ENCODE measurements at places on chromosomes 6 and 20.

DNA sequence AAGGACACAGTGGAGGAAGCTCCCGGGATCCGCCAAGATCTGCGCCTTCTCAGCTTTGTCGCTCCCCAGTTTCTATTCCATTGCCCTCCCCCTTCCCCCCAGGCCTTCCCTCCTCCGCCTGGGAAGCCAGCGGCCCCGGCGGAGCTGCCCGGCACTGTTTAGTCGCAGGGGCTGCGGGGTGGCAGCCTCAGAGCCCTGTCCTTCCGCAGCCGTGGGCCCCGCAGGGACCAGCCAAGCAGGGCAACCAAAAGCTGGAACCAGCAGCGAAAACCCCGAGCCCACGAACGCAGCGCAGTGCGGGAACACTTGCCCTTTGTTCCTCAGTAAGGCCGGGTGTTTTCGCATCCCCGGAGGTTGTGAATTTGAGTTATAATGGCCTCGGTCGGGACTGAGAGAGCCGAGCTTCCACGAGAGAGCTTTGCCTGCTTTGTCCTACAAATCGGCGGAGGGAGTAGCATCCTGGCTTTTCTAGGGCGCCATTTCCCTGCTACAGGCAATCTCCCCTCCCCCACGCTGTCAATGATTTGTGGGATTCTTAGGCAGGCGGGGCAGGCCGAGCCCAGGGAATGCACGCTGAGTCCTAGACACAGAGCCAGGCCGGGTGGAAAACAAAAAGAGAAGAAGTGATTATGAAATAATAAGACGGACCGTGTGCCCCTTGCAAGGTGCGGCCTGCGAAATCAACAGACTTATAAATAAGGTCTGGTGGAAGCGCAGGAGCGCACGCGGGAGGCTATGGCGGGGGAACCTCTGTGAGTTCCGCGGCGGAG lies 4.0 kb upstream of the TUBB2B start:
- DNase-seq: no peak

DNA sequence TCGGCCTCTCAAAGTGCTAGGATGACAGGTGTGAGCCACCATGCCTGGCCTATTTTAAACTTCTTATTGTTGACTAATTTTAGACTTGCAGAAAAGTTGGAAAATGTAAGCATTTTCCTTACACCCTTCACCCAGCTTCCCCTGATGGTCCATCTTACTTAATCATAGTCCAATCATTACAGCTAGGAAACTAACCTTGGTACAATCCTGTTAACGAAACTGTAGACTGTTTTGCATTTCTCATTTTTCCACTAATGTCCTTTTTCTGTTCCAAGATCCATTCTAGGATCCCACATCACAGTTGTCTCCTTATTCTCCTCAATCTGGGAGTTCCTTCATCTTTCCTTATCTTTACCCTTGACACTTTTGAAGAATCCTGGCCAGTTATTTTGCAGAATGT lies 659 bp upstream of the GFRA4 start:
- DNase-seq: no peak

- peak; percentile 13 for DNase-seq
These were observed 14.2 kb downstream of the PAX1 start for GRCh38 chr20:21719592-21720214.

- no peak for DNase-seq
These were observed 214.0 kb downstream of the WDR27 start for GRCh38 chr6:169487579-169488436.

DNA sequence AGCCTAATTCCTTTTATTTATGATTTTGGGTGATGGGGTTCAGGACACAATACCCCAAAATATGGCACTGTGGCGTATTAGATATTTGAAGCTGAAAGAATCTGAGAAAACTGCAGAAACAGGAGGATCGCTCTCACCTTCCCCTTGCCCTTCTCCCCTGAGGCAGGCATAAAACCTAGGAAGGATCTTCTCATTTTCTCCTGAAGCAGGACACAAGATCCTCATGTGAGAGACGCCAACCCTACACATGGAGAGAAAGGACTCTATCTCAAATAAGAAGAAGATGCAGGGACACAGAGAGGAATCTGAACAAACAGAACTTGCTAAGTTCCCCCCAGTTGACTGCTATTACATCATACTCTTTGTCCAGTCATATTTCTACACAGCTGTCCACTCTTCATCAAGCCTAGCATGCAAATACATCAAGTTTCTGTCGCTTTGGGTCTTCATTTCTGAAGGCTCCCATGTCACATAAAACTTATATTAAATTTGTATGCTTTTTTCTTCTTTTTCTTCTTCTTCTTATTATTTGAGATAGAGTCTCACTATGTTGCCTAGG lies 109.0 kb downstream of the DTNBP1 start:
- no peak for DNase-seq

DNA sequence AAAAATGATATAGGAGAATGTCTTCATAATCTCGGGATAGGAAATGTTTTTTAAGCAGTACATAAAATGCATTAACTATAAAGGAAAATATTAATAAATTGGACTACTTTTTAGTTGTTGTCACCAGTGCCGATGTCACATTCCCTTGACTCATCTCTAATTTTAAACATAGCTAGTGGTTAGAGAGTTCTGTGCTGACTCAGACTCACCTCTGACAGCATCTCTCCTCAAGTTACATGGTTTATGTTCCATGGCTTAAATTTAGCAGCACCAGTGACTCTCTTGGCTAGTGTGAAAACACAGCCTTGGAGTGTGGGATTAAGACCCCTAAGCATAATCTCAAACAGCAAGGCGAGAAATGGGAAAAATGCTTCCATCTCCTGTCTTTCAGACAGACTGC lies 311.8 kb upstream of the MMS22L start:
- DNase-seq: no peak

- no peak for DNase-seq
These were observed 22.7 kb downstream of the RCAN2 start for GRCh38 chr6:46468403-46469010.

- DNase-seq: no peak
These were observed 58.9 kb downstream of the KIZ start for GRCh38 chr20:21184819-21185218.

DNA sequence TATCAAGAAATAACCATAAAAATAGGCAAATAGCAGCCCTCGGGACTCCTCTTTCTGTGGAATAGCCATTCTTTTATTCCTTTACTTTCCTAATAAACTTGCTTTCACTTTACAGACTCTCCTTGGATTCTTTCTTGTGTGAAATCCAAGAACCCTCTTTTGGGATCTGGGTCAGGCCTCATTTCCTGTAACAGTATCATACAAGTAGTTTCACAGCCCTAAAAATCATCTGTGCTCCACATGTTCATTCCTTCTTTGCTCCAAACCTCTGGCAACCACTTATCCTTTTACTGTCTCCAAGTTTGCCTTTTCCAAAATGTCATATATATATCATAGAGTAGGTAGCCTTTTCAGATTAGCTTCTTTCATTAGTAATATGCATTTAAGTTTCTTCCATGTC lies 13.5 kb upstream of the NT5E start:
- DNase-seq: no peak

- no peak for DNase-seq
These were observed 53.5 kb upstream of the NXT1 start for GRCh38 chr20:23296841-23297701.

GRCh38 chr20:31934968-31935764 lies 16.7 kb downstream of the PDRG1 start:
- no peak for DNase-seq

GRCh38 chr6:16184129-16184528 lies 54.3 kb upstream of the GMPR start:
- no peak for DNase-seq

- no peak for DNase-seq
These were observed 36.5 kb downstream of the TAB2 start for GRCh38 chr6:149354009-149354408.

DNA sequence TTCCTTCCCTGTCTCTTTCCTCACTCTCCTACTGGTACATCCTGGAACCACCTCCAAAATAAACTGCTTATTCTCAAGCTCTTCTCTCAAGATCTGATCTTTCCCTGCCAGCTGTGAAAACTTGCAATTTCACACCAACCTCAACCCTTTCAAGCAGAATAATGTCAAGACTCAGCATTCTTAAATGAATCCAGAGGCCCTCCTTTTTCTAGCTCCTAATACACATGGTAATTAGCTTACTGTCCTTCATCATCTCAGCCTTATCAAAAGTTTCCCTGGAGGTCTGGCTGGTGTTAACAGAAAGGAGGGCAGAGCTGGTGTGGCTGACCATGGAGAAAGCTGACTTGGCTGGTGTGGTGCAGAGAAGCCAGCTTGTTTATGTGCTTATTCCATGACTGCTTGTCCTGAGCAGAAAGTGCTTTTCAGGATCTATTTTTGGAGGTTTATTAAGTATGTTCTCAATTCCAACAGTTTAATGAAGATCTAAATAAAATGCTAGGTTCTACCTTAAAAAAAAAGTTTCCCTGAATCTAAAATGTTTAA lies 50.5 kb downstream of the CFAP61 start:
- no peak for DNase-seq

DNA sequence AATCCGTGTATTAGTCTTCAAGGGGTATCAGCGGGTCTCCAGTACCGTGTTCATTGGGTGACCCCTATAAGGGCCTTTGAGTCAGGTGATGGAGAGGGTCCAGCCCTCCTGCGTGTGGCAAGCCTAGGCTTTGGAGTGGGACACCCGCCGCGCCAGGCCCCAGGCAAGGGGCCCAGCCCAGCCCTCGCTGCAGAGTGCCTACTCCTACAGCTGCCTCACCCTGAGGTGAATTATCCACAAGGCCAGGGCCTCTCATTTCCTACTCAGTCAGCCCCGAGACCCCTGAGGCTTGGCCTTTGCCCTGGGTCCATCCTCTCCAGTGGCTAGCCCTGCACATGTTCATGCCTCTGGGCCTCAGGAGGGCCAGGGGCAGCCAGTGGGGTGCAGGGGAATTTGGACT lies 45.1 kb downstream of the TMEM242 start:
- no peak for DNase-seq

DNA sequence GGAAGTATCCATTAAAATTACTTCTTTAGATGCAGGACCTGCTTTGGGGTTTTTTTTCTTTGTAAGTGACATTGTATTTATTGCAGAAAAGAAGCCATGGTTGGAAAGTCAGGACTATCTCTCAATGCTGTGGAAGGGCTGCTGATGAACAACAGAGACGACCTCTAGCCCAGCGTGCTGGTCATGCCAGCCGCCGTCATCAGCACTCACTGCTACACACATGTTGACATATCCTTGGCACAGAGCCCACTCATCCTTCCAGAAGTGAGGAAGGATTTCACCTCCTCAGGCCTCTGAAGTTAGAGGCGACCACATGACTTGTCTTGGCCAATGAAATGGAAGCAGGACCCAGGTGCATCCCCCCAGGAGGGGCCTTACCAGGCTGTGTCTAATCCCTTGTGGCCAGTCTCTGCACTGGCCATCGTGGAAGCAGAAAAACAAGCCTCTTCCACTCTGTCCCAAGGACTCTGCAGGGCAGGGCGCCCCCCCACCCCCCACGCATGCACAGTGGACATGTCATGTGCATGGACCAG lies 343.5 kb downstream of the TAF4 start:
- DNase-seq: no peak

- no peak for DNase-seq
These were observed 22.9 kb downstream of the TMC2 start for GRCh38 chr20:2559279-2559626.

DNA sequence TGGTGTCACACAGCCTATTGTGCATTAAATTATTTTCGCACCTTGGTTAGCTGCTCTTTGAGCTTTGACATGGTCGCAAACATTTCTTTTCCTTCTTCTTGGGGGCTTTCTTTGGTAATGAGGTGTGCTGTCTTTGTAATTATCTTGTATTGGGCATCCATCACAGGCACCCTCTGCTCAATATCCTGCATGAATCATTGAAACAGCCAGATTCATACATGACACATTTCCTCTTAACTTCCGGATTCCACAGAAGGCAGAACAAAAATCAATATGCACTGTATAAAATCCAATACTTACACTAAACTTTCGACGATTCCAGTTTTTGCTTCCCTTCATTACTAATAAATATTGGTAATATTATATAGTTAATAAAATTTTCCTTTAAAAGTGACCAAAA lies 175.6 kb downstream of the SYNE1 start:
- no peak for DNase-seq

- DNase-seq: peak; percentile 95
These were observed 31.8 kb downstream of the SUN5 start for GRCh38 chr20:32972181-32973076.

- no peak for DNase-seq
These were observed 324.4 kb downstream of the CENPW start for GRCh38 chr6:126664271-126664670.

- no peak for DNase-seq
These were observed 58.1 kb downstream of the UBE2V1 start for GRCh38 chr20:50054626-50055511.

DNA sequence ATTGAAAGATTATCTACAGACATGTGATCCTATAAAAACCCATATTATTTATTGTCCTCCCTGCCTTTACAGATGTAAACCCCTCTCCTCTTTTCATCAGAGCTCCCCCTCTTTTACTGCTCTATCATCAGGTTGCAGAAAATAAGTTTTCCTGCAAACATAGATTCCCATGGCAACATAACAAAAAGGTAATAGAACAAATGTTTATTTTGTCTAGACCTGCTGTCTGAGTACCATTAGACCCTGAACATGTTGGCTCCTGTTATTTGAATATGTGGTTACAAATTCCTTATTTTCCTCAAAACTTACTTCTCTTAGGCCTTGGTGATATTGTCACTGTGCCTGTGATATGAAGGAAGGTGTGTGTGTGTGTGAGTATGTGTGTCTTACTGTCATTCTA lies 11.5 kb downstream of the MAPK14 start:
- no peak for DNase-seq

DNA sequence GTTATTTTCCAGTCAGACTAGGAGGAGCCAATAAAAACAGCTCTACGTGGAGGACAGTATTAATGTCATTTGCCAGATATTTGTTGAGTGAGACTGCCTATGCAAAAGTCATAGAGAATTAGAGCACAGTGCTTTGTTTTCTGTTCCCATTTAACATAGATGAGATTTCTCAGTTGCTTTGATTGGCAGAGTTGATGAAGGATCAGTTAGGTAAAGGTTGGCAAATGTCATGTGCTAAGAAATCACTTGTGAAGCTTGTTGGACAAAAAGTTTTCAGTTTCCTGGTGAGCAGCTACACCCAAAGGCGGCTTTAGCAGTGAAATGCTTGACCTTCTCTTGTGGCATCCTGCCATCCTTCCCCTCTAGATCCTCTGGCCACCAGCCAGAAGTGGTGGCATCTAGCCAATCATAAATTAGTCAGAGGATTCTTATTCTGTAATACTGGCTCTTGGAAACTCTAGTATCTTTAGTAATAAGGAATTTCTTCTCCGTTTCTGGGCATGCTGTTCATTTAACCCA lies 37.0 kb downstream of the BCKDHB start:
- DNase-seq: no peak

GRCh38 chr6:2764610-2765165 lies 505 bp upstream of the WRNIP1 start:
- peak; percentile 83 for DNase-seq

- no peak for DNase-seq
These were observed 133.8 kb downstream of the PRND start for GRCh38 chr20:4855555-4855954.

DNA sequence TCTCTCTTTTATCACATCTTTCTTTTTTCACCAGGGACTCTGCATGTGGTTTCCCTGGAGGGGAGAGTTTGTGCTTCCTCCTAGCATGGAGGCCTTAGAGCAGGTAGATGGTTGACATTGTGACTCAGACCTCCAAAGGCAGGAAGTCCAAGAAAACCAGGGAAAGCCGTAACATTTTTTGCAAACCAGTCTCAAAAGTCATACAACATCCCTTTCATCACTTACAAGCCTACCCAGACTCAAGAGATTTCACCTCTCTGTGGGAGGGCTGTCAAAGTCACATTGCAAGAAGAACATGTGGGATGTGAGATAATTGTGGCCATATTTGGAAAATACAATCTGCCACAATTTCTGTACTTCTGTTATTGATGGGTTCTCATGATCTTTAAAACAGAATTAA lies 46.2 kb downstream of the SNRNP48 start:
- no peak for DNase-seq
